Upper lobe of left lung (tissue), 6 donors: ENCODE measurements at places on chromosomes 1 and 21. TPM values are rescaled to one million over a fixed set of nuclear protein-coding genes. Genes with fewer than 3 reads are reported as not detected.
A peak's percentile ranks its signal among the peaks of the same experiment; 100 is the strongest.

Gene SRRM1
- total RNA-seq, result 143 TPM

Gene NPR1
- total RNA-seq, result 62.0 TPM

Gene FBXO2
- 8.2 TPM for total RNA-seq

Gene C1orf53
- total RNA-seq, result 9.9 TPM

Gene CRYAA
- not detected for total RNA-seq

Gene GJA8
- total RNA-seq, result not detected

Gene MAN1A2
- total RNA-seq, result 38.2 TPM

DNA sequence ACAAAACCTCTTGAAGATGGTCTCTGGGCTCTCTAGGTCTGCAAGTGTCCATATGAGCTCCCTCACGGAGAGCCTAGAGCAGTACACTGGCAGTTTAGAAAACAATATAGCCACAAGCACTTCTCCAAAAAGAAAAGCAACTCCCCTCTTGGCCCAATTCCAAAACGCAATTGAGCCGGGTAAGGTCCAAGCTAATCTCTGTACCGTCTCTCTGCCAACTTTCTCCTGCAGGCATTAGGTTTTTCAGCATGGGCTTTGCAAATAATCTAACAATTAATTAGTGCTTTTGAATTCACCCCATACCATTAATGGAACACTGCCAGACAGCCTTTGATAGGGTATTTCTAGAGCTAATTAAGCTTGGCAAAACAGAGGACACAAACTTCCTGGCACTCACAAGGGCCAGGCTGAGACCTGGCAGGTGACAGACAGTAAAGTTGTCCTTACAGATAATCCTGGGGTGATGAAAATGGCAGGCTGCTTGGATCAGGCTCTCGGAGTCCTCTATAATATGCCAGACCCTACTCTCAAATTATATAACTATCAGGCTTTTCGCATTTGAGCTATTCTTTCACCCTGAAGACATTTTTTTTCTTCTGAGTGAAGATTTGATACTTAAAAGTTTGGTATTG is 39.8 kb downstream of the TGFBR3 start:
- H3K27ac ChIP-seq, result peak overlapping the region; percentile 50
- no peak overlapping the region for H3K4me3 ChIP-seq
- no peaks in the 10 kb centered on the region for H3K36me3 ChIP-seq
- peaks cover 33% of the 10 kb centered on the region for H3K4me1 ChIP-seq

GRCh38 chr1:39640861-39641260 is 1.4 kb upstream of the HEYL start:
- H3K36me3 ChIP-seq, result no peaks in the 10 kb centered on the region
- DNase-seq, result no peak
- peaks cover 11% of the 10 kb centered on the region for H3K4me1 ChIP-seq
- no peaks in the 10 kb centered on the region for H3K27me3 ChIP-seq
- H3K27ac ChIP-seq, result peak overlapping the region; percentile 78

DNA sequence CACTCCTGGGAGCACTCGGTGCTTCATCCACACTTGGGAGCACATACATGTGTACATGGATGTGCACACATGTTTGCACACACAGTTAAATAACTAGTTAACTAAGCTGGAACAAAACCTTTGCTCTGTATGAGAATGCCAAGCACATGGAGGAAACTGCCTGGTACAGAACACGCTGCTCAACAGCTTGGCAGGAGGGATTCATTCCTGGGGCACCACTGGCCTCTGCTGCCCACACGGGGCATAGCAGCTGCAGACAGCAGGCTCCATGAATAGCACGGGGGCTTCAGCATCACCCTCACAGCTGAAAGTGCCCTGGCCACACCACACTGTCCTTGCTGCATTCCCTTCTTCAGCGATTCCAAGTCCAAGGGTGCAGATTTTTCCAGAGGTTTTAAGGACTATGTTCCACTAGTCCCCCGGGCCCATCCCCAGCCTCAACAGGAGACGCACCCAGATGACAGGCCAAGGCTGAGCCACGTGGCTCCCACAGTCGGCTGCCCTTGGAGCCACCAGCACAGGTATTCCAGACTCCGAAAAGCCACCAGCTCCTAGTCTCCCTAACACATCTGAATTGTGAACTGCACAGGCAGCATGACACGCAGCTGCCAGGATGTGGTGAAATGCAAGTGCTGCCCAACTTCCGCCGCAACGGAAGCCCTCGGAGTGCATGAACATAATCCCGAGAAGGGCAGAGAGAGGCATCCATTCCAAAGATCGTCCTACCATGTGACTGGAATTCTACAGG is 16.9 kb downstream of the NPHP4 start:
- H3K27ac ChIP-seq, result no peak overlapping the region
- peaks cover 22% of the 10 kb centered on the region for H3K36me3 ChIP-seq
- DNase-seq, result no peak
- no peaks in the 10 kb centered on the region for H3K27me3 ChIP-seq
- H3K4me3 ChIP-seq, result no peak overlapping the region

DNA sequence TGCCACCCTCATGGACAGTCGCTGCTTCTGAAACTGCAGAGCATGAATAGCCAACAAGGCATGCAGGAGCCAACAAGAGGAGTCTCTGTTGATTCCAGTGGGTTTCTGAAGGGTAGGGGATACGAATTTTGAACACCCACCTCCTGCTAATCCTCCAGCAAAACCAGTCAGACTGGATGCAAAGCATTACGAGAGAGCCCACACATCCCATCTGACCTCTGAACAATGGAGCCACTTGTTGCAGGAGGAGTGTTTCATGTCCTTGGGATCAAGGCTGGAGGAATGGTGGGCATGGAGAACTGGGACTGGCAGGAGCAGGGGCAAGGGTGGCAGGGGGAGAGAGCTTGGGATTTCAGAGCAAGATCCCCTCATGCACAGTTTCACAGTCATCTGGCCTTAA is 1.6 kb downstream of the VTCN1 start:
- no peaks in the 10 kb centered on the region for H3K4me1 ChIP-seq
- H3K27me3 ChIP-seq, result no peaks in the 10 kb centered on the region
- no peaks in the 10 kb centered on the region for H3K36me3 ChIP-seq
- no peak overlapping the region for H3K4me3 ChIP-seq
- H3K27ac ChIP-seq, result no peak overlapping the region

DNA sequence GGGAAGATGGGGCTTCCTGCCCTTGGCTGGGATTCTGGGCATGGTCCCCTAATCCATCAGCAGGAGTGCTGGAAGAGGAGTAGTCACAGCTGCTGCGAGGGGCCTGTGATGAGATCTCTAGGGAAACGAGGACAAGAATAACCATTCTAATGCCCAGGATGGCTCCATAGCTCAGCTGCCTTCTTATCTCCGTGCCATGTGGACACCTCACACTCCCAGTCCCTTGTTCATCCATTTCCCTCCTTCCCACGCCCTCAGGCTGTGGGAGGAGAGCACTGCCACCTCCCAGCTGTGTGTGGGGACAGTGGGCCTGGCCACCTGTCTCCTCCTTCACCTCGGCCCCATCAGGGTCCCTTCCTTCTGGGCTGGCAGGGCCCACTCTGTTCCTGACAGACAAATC is 16.1 kb upstream of the ETV3 start:
- no peak for DNase-seq
- peaks cover 28% of the 10 kb centered on the region for H3K4me1 ChIP-seq
- no peaks in the 10 kb centered on the region for H3K36me3 ChIP-seq
- no peaks in the 10 kb centered on the region for H3K27me3 ChIP-seq
- no peak overlapping the region for H3K4me3 ChIP-seq

DNA sequence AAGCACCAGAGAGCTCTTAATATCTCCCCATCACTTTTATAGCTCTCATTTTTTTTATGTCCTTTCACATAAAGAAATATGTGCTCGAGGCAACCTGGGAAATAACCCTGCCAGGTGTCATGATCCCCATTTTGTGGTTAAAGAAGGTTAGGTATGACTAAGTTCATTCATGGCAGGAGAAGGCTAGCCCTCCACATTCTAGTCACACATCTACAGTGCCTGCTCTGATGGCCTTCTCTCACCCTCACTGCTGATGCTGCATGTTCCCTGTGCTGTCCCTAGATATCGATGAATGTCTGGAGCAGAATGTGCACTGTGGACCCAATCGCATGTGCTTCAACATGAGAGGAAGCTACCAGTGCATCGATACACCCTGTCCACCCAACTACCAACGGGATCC is 187.5 kb downstream of the TPR start:
- H3K36me3 ChIP-seq, result peaks cover 5% of the 10 kb centered on the region
- DNase-seq, result no peak
- H3K27ac ChIP-seq, result no peak overlapping the region
- no peak overlapping the region for H3K4me3 ChIP-seq

DNA sequence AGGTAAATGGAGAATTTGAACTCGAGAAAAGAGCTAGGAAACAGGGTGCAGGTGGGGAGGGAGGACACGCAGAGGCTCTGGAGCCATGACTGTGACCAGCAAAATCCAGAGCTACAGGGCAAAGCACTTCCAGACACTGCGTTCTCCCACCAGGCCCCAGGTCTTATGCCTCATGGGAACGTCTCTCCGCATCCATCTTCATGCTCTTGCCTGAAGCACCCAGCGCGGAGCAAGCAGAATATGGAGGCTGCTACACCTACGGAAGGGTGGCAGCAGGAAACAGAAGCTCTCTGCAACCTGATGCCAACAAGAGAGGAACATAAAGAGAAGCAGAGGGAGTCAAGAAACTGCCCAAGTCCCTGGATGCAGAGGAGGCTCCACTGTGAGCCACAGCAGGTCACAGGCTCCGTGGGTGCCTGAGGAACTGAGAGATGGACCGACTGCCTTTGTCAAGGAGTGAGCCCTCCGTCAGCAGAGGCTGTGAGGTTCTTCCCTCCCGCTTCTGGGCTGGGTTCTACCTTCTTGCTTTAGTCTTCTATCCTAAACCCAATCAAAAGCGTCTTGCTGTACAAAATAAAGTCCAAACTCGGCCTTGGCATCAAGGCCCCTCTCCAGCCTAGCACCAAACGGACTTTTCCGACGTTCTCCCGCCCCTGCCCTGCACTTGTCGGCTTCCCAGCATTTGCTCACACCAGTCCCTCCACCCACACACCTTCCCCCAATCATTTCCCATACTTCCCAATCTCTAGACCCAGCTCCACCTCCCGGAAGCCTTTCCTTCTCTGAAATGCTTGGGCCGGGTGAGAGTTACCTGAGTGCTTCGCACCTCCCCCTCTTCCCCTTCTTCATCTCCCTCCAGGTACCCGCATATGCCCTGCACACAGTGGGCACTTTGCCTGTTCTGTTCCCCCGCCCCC is 930 bp downstream of the DHCR24 start:
- no peaks in the 10 kb centered on the region for H3K4me1 ChIP-seq
- H3K27me3 ChIP-seq, result no peaks in the 10 kb centered on the region
- peak overlapping the region; percentile 81 for H3K4me3 ChIP-seq
- peak overlapping the region; percentile 83 for H3K27ac ChIP-seq
- peaks cover 5% of the 10 kb centered on the region for H3K36me3 ChIP-seq

DNA sequence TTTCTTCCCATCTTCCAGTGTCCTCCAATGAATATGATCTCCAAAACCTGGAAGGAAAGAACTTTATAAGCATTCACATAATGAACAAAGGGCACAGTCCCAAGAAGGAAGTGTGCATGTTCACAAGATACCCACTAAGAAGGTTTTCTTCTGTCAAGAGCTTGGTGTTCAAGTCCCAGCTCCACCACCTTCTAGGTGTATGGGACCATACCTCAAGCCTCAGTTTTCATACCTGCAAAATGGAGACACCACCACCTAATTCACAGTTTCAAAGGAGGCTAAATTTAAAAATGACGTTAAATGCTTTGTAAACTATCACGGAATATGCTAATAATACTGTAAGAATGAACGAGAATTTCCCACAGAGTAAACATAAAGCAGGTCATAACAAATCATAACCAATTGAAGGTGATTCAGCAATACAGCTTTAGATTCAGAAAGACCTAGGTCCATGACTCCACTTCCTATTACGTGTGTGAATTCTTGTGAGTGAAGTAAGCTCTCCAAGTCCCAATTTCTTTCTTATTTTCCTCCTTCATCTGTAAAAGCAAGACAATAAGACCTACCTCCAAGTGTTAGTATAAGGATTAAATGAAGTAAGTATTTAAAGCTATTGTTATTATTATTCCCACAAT is 8.1 kb upstream of the KTI12 start:
- H3K36me3 ChIP-seq, result no peaks in the 10 kb centered on the region
- H3K27ac ChIP-seq, result no peak overlapping the region
- no peak overlapping the region for H3K4me3 ChIP-seq
- no peaks in the 10 kb centered on the region for H3K4me1 ChIP-seq
- no peaks in the 10 kb centered on the region for H3K27me3 ChIP-seq
- no peak for DNase-seq

DNA sequence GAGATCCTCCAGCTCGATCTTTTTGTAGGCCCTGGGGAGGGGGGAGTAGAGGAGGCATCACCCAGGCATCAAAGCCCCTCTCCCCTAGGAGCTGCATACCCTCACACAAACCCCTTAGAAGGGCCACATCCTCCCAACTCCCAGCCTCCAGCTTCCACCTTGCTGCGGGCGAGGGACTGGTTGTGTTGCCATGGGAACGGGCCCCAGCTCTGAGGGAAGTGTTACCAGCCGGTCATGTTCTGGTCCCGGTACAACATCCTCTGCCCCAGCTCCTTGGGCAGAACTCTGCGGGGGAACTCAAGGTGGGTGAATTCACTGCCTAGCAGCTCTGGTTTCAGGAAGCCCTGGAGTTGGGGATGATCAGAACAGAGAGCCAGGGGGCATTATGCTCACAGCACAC is 4.1 kb downstream of the PPM1J start:
- no peak for DNase-seq
- no peak overlapping the region for H3K4me3 ChIP-seq
- no peaks in the 10 kb centered on the region for H3K27me3 ChIP-seq
- H3K27ac ChIP-seq, result no peak overlapping the region

GRCh38 chr1:29282924-29283803 is 46.8 kb downstream of the PTPRU start:
- no peak overlapping the region for H3K27ac ChIP-seq
- no peaks in the 10 kb centered on the region for H3K4me1 ChIP-seq
- no peaks in the 10 kb centered on the region for H3K27me3 ChIP-seq
- H3K4me3 ChIP-seq, result no peak overlapping the region

GRCh38 chr1:99084562-99084961 is 79.9 kb upstream of the PLPPR5 start:
- H3K27me3 ChIP-seq, result no peaks in the 10 kb centered on the region
- H3K27ac ChIP-seq, result no peak overlapping the region
- no peaks in the 10 kb centered on the region for H3K36me3 ChIP-seq

- no peaks in the 10 kb centered on the region for H3K27me3 ChIP-seq
- no peaks in the 10 kb centered on the region for H3K4me1 ChIP-seq
- H3K4me3 ChIP-seq, result no peak overlapping the region
- H3K36me3 ChIP-seq, result no peaks in the 10 kb centered on the region
- no peak overlapping the region for H3K27ac ChIP-seq
- DNase-seq, result no peak
Measured at GRCh38 chr1:240237305-240237721, 145.6 kb downstream of the FMN2 start.

- no peak overlapping the region for H3K27ac ChIP-seq
- H3K4me1 ChIP-seq, result peaks cover 15% of the 10 kb centered on the region
- H3K4me3 ChIP-seq, result no peak overlapping the region
- DNase-seq, result no peak
Measured at GRCh38 chr1:33322870-33323585, 2.1 kb upstream of the A3GALT2 start.

- no peak for DNase-seq
- peak overlapping the region; percentile 62 for H3K4me3 ChIP-seq
- peaks cover 22% of the 10 kb centered on the region for H3K4me1 ChIP-seq
- no peak overlapping the region for H3K27ac ChIP-seq
- no peaks in the 10 kb centered on the region for H3K36me3 ChIP-seq
- H3K27me3 ChIP-seq, result no peaks in the 10 kb centered on the region
Measured at GRCh38 chr21:31558189-31558961, 101.1 kb upstream of the SOD1 start.
